CD8-positive, alpha-beta memory T cell (primary cell): ENCODE measurements at places on chromosomes 5 and 9.

GRCh38 chr5:7638456-7638855 is 212.5 kb downstream of the CFAP90 start:
- H3K27me3 ChIP-seq, result no peaks in the 10 kb centered on the region
- no peaks in the 10 kb centered on the region for H3K36me3 ChIP-seq
- no peak overlapping the region for H3K27ac ChIP-seq
- H3K4me3 ChIP-seq, result no peak overlapping the region
- H3K4me1 ChIP-seq, result no peaks in the 10 kb centered on the region

GRCh38 chr9:137705906-137706305 is 87.1 kb downstream of the EHMT1 start:
- peak overlapping the region; percentile 23 for H3K4me3 ChIP-seq
- peaks cover 23% of the 10 kb centered on the region for H3K4me1 ChIP-seq
- no peaks in the 10 kb centered on the region for H3K36me3 ChIP-seq
- H3K27me3 ChIP-seq, result no peaks in the 10 kb centered on the region

GRCh38 chr5:59645380-59645779 is 248.1 kb downstream of the PDE4D start:
- no peak overlapping the region for H3K27ac ChIP-seq
- H3K36me3 ChIP-seq, result no peaks in the 10 kb centered on the region
- no peak overlapping the region for H3K4me3 ChIP-seq
- no peak for DNase-seq

DNA sequence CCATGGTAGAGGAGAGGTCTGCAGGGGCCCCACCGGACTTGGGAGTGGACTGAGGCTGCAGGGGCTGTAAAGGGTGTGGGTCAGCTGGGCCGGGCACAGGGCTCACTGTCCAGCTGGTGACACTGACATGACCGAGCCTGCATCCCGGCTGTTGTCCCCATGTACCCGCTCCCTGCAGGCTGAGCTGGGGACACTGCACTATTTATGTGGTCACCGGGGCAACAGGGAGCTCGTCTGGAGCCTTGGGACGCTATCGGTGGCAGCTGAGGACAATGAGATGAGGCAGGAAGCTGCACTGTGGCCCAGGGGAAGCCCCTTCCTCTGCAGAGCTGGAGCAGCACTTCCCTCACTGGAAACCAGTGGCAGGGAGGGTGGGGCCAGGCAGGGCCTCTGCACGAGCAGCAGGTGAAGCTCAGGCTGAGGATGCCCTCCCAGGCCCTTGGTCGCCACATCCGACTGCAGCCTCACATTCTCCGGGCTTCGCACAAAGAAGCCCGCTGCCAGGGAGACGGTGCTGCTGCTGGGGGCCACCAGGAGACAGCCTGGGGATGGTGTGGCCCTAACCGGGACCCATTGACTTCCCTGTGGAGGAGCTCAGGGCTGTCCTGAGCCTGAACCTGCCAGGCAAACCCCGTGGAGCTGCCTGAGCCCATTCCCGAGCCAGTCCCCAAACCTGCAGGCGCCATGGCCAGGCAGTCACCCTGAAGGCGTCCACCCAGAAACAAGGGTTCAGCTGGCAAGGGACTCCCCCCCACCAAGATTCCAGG is 26.4 kb downstream of the ZDHHC11B start:
- H3K27ac ChIP-seq, result no peak overlapping the region
- H3K4me1 ChIP-seq, result peaks cover 11% of the 10 kb centered on the region
- no peaks in the 10 kb centered on the region for H3K27me3 ChIP-seq
- no peak overlapping the region for H3K4me3 ChIP-seq
- no peaks in the 10 kb centered on the region for H3K36me3 ChIP-seq

- H3K36me3 ChIP-seq, result no peaks in the 10 kb centered on the region
- no peak for DNase-seq
- H3K27me3 ChIP-seq, result no peaks in the 10 kb centered on the region
- no peak overlapping the region for H3K27ac ChIP-seq
- no peak overlapping the region for H3K4me3 ChIP-seq
Observed at GRCh38 chr5:112412346-112412745, 6.7 kb downstream of the EPB41L4A start.

GRCh38 chr9:3968891-3969290 is 331.0 kb downstream of the GLIS3 start:
- H3K4me1 ChIP-seq, result no peaks in the 10 kb centered on the region
- no peak overlapping the region for H3K27ac ChIP-seq
- no peak overlapping the region for H3K4me3 ChIP-seq
- no peak for DNase-seq
- H3K36me3 ChIP-seq, result no peaks in the 10 kb centered on the region
- H3K27me3 ChIP-seq, result no peaks in the 10 kb centered on the region

- H3K27ac ChIP-seq, result no peak overlapping the region
- no peak overlapping the region for H3K4me3 ChIP-seq
- peaks cover 4% of the 10 kb centered on the region for H3K36me3 ChIP-seq
- peak; percentile 67 for DNase-seq
Observed at GRCh38 chr9:98074115-98074990, 17.8 kb downstream of the NANS start.

DNA sequence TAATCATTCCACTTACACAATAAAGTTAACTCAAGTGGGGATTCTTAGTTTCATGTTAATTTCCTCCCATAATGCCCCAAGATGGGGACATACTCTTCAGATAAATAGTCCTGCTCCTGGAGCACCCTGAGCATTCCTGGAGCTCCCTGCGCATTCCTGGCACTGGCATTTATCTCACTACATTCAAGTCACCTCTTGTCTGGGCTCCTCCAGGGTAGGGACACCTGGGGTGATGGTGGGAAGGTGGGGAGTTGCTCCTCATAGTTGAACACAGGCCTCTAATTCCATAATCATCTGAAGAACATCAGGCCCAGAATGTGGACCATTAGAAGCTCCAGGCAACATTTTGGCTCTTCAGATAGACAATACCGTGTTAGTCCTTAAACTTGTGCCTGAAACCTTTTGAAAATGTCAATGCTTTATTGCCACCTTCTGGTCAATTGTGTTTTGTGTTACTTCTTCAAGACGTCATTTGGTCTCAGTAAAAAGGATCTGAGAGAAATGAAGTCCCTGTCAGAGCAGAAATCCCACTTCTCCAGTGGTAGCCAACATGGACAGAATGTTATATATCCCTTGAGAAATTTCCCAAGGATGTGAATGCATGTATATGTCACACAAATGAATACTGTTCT is 14.2 kb upstream of the AGGF1 start:
- no peaks in the 10 kb centered on the region for H3K36me3 ChIP-seq
- no peak overlapping the region for H3K4me3 ChIP-seq
- no peaks in the 10 kb centered on the region for H3K27me3 ChIP-seq
- no peak for DNase-seq

DNA sequence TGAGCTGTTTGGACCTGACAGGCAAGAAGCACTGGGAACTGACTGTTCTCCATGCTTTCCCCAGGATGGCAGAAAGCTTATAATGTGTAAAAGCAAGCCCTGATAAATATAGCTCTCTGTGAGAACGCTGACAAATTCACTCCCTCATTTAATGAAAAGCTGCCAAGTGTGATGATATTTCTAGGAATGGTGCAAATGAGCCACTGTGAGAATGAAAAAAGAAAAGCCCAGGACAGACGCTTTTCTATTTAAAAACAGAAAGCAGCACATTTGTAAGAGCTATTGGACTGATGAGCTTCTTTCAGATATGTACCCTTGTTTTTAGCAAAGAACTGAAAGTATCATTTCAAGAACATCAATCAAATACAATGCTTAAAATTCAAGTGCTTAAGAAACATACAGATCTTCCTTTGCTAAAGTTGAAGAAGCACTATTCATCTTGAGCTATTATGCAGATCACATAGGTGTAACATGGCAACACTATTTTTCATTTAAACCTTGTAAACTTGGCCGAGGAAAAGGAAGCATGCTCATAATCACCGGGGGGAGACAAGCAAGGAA is 842.6 kb upstream of the ACO1 start:
- no peak overlapping the region for H3K4me3 ChIP-seq
- H3K36me3 ChIP-seq, result no peaks in the 10 kb centered on the region
- H3K27ac ChIP-seq, result no peak overlapping the region
- H3K27me3 ChIP-seq, result no peaks in the 10 kb centered on the region
- no peaks in the 10 kb centered on the region for H3K4me1 ChIP-seq
- no peak for DNase-seq

DNA sequence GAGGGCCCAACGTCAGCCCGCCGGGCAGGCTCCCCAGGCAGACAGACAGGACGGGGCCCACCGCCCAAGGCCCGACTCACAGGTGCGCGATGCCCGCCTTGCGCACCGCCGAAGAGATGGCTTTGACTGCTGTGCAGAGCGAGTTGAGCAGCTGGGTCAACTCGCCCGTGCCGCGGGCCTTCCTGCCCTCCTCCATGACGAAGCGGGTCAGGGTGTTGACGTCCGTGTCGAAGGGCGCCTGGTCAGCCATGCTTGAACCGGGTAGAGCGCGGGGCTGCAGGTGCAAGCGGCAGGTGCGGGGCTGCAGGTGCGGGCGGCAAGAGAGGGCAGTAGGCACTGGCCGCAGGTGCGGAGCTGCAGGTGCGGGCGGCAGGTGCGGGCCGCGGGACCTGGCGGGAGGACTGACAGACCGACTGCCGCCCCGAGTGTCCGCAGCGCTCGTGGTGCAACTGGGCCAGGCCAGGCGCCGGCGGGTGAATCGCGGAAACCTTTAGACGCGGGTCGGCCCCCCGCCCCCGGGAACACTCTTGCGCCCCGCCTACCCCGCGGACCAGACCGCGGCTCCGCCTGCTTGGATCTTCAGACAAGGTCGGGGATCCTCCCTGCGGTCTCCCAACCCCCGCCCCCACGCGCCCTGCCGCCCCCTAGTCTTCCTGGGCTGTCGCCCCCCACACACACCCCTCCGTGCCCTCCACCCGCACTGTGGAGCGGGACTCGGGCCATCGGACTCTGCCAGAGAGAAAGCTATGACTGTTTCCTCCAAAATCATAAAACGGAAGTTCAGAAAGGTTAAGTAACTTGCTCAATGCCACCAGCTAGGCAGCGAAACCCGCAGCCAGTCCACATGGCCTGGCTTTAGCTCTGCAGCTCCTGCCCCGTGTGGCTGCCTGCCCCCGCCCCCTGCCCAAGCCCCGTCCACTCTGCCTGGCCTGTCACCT is at the start of gene FBP1:
Gene FBP1 (minus strand): TSS at position 458 of the 938 bp plus-strand sequence. CDS start 208 bp downstream, at position 250.
- no peak within 1 kb of the TSS for H3K27ac ChIP-seq
- no peaks in the 10 kb centered on the region for H3K36me3 ChIP-seq
- peaks cover 12% of the 10 kb centered on the region for H3K4me1 ChIP-seq
- H3K4me3 ChIP-seq, result peak within 1 kb of the TSS; percentile 64
- peak; percentile 60 for DNase-seq

DNA sequence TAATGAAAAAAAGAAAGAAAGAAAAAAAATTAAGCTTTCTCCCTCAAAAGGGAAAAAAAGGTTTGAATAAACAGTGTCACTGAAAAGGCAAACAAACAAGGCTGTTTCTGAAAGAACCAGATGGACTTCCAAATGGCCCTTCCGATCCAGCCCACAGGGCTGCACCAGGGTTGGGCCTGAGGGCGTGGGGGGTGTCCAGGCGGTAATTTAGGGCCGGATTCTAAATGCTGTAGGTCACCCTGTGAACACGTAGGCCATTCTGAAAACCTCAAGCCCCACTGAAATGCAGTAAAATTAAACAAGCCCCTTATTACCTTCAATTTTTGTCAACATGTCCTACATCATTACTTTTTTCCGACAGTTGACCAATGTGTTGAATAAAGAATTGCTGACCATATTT is 132.1 kb downstream of the HSD17B3 start:
- no peak overlapping the region for H3K4me3 ChIP-seq
- H3K4me1 ChIP-seq, result no peaks in the 10 kb centered on the region
- H3K27ac ChIP-seq, result no peak overlapping the region
- H3K27me3 ChIP-seq, result no peaks in the 10 kb centered on the region
- no peak for DNase-seq

GRCh38 chr5:11247224-11247623 is 486.2 kb upstream of the DAP start:
- H3K4me3 ChIP-seq, result no peak overlapping the region
- H3K27me3 ChIP-seq, result no peaks in the 10 kb centered on the region
- H3K27ac ChIP-seq, result no peak overlapping the region
- DNase-seq, result no peak
- H3K4me1 ChIP-seq, result no peaks in the 10 kb centered on the region
- no peaks in the 10 kb centered on the region for H3K36me3 ChIP-seq

GRCh38 chr9:128125580-128126354 is 1.8 kb downstream of the PTGES2 start:
- H3K36me3 ChIP-seq, result peaks cover 5% of the 10 kb centered on the region
- no peak for DNase-seq
- peaks cover 35% of the 10 kb centered on the region for H3K4me1 ChIP-seq
- H3K27me3 ChIP-seq, result no peaks in the 10 kb centered on the region

- no peaks in the 10 kb centered on the region for H3K4me1 ChIP-seq
- no peaks in the 10 kb centered on the region for H3K27me3 ChIP-seq
- H3K36me3 ChIP-seq, result no peaks in the 10 kb centered on the region
Observed at GRCh38 chr5:8633696-8634095, 764.7 kb downstream of the MTRR start.

GRCh38 chr5:157721159-157721558 is 10.1 kb upstream of the THG1L start:
- DNase-seq, result no peak
- H3K36me3 ChIP-seq, result no peaks in the 10 kb centered on the region
- no peak overlapping the region for H3K4me3 ChIP-seq
- no peak overlapping the region for H3K27ac ChIP-seq
- peaks cover 12% of the 10 kb centered on the region for H3K4me1 ChIP-seq
- no peaks in the 10 kb centered on the region for H3K27me3 ChIP-seq

- H3K4me1 ChIP-seq, result peaks cover 14% of the 10 kb centered on the region
- no peak for DNase-seq
- no peak overlapping the region for H3K4me3 ChIP-seq
- peaks cover 54% of the 10 kb centered on the region for H3K36me3 ChIP-seq
Observed at GRCh38 chr9:130698514-130698913, 4.9 kb downstream of the EXOSC2 start.

- H3K4me3 ChIP-seq, result no peak overlapping the region
- H3K4me1 ChIP-seq, result no peaks in the 10 kb centered on the region
- H3K36me3 ChIP-seq, result no peaks in the 10 kb centered on the region
- no peak overlapping the region for H3K27ac ChIP-seq
- no peak for DNase-seq
- H3K27me3 ChIP-seq, result no peaks in the 10 kb centered on the region
Observed at GRCh38 chr5:78755822-78756429, 107.4 kb upstream of the LHFPL2 start.

- peak overlapping the region; percentile 79 for H3K4me3 ChIP-seq
- H3K36me3 ChIP-seq, result no peaks in the 10 kb centered on the region
- DNase-seq, result peak; percentile 54
- no peaks in the 10 kb centered on the region for H3K27me3 ChIP-seq
- peaks cover 38% of the 10 kb centered on the region for H3K4me1 ChIP-seq
Observed at GRCh38 chr9:79572608-79573411, 1.0 kb downstream of the TLE4 start.

DNA sequence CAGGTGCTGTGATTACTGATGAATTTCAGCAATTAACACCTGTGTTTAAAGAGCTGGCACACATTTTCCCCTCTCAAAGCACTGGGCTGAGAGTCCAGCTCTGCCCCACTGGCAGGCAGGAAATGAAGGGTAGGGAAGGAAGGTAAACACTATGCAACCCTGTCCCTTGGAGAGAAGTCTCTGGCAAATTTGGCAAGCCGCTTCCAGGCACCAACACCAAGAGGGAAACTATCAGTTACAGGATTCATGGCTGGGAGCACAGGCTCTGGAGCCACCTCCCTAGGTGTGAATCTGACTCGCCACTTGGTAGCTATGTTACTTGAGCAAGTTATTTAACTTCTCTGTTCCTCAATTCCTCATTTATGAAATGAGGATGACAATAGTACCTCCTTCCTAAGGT is 3.3 kb downstream of the ANKS6 start:
- H3K4me1 ChIP-seq, result peaks cover 9% of the 10 kb centered on the region
- no peak for DNase-seq
- H3K36me3 ChIP-seq, result no peaks in the 10 kb centered on the region
- no peak overlapping the region for H3K27ac ChIP-seq
- H3K4me3 ChIP-seq, result no peak overlapping the region
